ENCODE measurements at places on chromosomes 3 and 15.

DNA sequence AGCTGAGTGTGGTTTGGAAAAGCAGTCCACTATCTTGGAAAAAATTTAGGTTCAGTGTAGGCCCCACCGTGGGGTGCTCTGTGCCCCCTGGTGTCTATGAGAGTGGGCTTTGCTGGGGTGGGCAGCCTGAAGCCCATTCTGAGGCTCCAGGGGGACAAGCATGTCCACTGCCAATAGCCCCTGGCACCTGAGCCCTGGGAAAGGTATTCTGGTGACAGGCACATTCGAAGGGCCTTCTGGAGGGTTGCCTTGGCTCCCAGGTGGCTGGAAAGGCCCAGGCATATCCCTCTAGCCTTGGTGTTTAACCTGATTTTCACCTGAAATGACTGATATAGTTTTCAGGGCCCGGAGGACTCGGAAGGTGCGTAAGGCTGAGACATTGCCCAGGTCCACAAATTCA lies 36.1 kb downstream of the SCN5A start:
- DNase-seq, result no peak

GRCh38 chr15:74430510-74430951 lies 3.2 kb downstream of the SEMA7A start:
- DNase-seq, result no peak

DNA sequence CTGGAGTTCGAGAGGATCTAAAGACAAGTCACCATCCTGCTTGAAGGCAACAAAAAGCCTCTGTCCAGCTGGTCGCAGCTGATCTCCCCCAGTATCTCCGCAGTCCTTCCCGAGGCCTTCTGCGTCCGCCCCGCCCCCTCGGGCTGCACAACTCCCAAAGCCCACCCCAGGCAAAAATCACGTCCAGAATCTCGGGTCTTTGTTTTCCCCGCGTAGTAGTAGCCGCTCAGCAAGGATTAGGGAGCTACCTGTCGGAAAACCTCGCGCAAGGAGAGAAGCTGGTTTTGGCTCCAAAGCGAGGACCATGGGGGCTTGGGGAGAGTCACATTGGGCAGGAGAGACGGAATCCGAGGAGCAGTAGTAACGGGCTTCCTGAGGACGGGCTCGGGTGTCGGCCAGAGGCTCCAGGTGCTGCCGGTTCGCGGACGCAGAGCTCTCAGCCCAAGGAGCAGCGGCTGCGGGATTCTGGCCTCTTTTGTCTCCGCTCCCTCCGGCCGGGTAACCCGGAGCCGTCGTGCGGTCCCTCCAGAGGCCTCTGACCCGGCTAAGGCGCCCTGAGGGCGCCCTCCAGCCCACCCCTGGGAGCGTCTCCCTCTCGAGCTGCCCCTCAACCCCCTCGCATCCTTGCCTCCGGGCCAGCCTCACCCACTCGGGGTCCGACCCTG lies 401 bp downstream of the ZSCAN29 start:
- DNase-seq, result peak; percentile 47

GRCh38 chr15:49145651-49146609 lies 9.5 kb downstream of the COPS2 start:
- DNase-seq, result peak; percentile 73

- DNase-seq, result no peak
Observed at GRCh38 chr3:61796911-61797310, 235.5 kb downstream of the PTPRG start.

- no peak for DNase-seq
Observed at GRCh38 chr3:54761637-54762036, 166.2 kb downstream of the LRTM1 start.

DNA sequence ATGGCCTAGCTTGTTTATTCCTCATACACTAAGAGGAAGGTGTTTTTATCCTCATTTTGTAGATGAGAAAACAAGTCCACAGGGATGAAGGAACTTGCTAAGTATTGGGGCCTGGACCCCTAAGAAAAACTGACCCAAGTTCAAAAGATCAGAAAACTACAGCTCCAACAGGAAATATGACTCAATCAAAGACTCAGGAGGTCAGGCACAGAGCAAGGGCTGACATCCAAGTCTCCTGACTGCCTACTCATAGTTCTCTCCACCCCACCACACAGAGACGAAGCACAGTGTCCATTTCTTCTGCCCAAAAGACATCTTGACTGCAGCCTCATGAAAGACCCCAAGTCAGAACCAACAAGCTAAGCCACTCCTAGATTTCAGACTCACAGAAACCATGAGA lies 26.9 kb upstream of the TPM1 start:
- DNase-seq, result peak; percentile 80

DNA sequence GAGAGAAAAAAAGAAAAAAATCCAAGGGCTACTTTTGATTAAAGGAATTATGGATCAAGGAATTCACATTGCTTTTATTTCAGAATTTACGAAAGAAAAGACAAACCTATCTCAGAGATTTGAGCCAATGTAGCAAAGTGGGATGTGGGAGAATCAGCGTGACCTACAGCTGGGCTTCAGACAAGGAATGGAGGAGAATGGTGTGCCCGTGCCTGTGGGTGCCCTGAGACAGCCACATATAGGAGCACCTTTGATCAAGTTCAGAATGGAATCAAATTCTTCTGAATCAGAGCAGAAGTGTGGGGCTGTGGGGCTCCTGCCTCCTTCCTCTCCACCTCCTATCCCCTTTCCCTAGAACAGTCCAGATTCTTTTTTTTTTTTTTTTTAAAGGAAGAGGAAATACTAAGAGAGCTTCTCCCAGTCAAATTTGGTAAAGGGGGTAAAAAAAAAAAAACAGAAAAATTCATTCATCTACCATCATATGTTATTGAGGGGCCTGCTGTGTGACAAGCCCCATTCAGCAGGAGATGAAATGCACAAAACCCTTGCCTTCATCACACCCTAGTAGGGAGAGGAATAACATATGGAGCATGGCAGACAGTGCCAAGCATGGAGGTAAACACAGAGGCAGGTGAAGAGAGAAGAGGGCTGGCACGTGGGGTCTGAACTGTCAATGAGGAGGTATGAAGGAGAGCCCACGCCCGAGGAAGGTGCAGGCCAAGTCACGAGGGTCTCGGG lies 25.0 kb upstream of the MUSTN1 start:
- DNase-seq, result no peak

DNA sequence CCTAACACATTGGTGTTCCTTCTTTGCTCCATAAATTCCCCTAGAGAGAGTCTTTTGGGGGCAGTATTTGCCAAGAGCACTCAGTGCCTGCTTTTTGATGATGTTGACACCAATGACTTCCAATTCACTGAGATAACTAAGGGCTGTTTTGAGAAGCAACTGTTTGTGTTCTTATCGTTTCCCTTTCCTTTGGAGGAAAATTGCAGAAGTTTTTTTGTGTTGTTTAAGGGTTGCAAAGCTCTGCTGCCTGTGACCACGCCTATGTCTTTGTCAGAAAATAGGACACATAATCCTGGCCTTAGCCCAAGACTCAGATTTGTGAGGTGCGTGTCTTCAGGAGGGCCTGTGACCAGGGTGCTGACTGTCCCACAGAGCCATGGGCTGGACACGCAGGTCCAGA lies 99.6 kb downstream of the FAM43A start:
- no peak for DNase-seq

DNA sequence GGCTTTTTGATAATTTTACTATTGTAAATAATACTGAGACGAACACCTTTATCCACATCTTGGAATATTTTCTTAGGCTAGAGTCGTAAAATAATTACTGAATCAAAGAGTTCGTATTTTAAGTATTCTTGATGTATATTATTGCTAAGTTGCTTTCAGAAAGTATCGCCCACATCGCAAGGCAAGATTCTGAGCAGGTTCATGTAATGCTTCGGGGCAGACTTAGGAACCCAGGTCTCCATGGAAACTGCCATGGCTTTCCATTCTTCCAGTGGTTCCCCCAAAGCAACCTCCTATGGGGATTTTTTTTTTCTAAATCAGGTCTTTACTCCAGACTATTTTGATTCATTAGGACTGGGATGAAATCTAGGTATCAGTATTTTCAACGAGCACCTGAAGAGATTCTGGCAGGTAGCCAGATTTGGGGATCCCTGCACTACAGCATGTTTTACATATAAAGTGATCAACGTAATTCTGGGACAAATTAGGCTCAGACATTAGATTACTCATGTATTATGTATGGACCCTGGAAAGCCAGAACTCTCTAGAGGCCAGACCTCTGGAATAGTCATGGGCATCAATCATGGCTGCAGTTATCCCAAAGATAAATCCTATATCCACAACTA lies 86.5 kb downstream of the B3GNT5 start:
- DNase-seq, result no peak

- no peak for DNase-seq
Observed at GRCh38 chr3:160719710-160720109, 36.3 kb upstream of the PPM1L start.

GRCh38 chr3:74883690-74884089 lies 269.2 kb upstream of the CNTN3 start:
- peak; percentile 5 for DNase-seq

DNA sequence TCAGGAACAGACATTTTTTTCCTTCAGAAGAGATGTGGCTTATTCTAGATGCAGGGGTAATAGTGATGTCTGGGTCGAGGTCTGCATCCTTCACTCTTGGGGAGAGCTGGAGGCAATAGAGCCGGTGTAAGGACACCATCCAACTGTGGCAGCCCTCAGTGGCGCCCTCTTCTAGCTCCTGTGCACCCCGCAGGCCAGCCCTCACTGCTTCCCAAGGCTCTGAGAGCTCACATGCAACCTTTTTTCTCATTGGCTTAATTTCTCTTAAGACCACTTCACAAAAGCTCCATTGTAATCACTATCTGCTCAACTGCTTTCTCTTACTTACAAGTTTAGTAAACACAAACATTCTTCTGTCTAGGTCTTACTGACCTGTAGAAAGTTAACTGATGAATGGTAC lies 3.9 kb upstream of the VPS8 start:
- DNase-seq, result no peak

GRCh38 chr3:17840651-17841050 lies 98.2 kb upstream of the TBC1D5 start:
- DNase-seq, result no peak

- DNase-seq, result peak; percentile 71
Observed at GRCh38 chr15:73987681-73988444, 4.2 kb downstream of the STOML1 start.

GRCh38 chr3:170418422-170419398 lies at the start of gene CLDN11:
CLDN11 (plus strand) TSS chr3:170418868; CDS start chr3:170419067, 199 bp downstream.
- peak; percentile 75 for DNase-seq
